AG20443 (cell line): ENCODE measurements at places on chromosomes 2 and 18.
A peak's percentile ranks its signal among the peaks of the same experiment; 100 is the strongest.

GRCh38 chr2:179950391-179950790 lies 56.7 kb downstream of the CWC22 start:
- no peak for DNase-seq

DNA sequence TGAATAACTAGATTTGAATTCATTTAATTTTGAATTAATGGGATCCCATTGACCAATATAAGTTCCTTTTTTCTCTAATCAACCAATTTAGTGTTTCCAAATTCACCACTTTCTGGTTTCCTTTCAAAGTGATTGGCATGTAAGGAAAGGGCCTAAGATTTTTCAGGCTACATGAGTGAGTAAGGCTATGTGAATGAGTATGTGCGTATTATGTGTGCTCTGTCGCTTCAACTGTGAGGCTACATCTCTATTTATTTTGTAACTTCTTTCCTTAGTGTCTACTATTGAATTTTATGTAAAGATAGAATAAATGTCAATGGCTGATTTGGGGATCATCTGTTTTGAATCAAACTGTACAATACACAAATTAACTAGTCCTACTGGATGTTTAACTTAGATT lies 110.6 kb downstream of the ABCA12 start:
- DNase-seq, result no peak

GRCh38 chr18:35444636-35445035 lies 53.1 kb downstream of the INO80C start:
- DNase-seq, result no peak

DNA sequence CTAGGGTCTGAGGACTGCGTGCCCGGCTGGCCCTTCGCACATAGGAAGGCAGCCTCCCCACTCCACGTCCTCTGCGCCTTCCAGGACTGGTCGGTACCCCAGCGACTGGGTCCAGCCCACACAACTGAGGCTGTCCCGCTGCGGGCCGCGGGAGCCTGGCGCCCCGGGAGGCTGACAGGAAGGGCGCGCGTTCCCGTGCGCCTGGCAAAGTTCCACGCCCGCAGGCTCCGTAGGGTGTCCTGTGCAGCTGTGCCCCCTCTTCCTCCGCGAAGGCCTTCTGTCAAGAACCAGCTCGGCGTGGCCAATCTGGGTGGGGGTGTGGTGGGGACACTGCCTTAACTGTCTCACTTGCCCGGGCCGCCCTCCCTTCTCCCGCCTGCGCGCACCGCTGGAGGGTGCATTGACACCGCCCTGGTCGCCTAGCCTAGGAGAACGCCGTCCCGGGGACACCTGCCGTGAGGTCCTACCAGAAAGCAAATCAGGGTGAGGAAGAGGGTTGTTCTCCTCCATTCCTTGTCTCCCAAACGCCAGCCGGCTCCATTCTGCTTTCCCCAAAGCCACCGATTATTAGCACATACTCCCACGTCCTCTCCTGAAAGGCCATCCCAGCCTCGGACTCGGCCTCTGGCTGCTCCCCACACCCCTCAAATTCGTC lies 618 bp upstream of the LYPD1 start:
- DNase-seq, result peak; percentile 25

DNA sequence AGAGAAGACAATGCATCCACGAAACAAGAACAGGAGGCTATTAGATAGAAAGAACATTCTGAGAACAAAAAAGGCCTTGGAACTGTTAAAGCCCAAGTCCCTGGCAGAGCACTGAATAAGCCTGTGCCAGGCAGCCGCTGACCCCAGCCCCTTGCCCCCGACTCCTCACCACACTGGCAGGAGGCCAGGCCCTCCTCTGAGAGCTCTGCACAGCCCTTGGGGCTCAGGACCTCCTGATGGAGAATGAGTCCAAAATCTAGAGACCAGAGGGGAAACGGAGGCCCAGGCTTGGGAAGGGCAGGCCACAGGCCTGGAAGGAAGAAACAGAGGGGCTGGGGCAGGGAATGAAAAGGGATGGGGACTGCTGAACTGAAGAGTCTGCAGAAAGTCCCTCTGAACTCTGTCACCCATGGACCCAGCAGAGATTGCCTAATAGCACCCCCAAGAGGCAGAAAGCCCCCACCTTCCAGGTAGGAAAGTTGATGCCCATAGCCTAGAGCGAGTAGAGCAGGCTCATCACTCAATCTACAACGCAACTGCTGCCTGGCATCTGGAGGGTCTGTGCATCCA lies 18.3 kb upstream of the TNS1 start:
- DNase-seq, result no peak
